ENCODE measurements at places on chromosomes 11 and 22.

GRCh38 chr11:93819966-93820695, 30.3 kb downstream of the VSTM5 start:
- no peak for DNase-seq

- no peak for DNase-seq
Measured at GRCh38 chr22:48358886-48359612, 1468.6 kb downstream of the BRD1 start.

DNA sequence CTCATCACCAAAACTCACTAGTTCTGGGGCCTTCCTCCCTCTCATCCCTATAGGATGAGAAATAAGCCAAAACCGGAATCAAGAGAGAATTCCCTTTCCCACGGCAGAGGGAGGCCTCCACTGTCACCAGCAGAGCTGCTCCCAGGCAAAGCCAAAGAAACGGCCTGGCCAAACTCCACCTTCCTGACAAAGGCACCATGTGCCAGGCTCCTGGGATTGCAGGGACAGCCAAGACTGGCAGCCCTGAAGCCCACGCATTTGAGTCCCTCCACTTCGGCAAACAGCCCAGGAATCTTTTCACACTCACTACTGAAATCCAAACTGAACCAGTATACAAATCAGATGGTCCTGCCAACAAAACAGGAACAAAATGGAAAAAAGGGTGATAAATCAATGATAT, 6.1 kb downstream of the SMCO4 start:
- no peak for DNase-seq

DNA sequence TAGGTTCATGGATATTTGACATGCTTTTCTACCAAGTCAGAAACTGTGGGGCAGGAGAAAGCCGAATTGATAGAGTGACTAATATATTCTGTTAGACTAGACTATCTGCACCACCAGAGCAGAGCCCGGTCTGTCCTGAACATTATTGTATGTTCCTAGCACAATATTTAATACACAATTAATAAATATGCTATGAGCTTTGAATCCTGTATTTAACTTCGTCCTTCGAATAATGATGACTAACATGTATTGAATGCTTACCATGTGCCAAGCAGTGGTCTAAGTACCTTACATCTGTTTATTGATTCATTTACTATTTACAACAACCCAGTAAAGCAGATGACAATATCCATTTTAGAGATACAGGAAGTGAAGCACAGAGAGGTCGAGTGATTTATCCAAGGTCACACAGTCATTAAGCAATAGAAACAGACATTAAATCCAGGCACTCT, 44.8 kb upstream of the ANO3 start:
- DNase-seq = no peak

DNA sequence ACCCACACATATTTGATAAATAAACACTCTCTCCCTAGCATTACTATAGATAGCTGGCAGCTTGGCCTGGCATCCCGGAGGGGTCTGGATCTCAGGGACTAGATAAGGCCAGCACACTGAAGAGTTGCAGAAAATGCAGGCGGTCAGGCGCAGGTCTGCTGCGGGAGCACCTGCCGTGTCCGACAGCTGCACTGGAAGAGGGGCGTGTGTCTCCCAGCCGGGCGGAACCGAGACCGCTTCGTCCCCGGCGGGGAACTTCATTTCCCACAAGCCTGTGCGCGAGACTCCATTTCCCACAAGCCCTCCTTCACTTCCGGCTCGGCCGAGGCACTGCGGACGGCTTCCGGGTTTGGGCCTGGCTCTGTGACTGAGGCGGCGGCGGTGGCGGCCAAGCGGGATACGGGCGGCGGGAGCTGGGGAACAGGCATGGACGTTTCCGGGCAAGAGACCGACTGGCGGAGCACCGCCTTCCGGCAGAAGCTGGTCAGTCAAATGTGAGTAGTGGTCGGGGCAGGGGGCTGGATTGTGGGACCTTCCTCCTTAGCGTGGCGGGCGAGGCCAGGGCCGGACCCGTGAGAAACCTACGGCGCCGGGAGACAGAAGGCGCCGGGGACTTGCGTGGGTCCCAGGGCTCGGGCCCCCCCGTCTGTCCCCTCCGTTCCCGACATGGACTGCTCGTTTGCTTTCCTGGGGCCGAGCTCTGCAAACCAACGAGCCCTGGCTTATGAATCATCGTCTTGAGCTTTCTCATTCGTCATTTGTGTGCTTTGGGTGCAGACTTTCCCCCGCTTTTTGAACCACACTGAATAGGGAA, at the start of gene MED15:
Gene MED15, plus strand, starts transcription at position 358 of the 814 bp plus-strand sequence. Its CDS starts 69 bp downstream, at position 427.
- DNase-seq = peak; percentile 84

GRCh38 chr22:27381552-27381951, 420.0 kb downstream of the MN1 start:
- no peak for DNase-seq

DNA sequence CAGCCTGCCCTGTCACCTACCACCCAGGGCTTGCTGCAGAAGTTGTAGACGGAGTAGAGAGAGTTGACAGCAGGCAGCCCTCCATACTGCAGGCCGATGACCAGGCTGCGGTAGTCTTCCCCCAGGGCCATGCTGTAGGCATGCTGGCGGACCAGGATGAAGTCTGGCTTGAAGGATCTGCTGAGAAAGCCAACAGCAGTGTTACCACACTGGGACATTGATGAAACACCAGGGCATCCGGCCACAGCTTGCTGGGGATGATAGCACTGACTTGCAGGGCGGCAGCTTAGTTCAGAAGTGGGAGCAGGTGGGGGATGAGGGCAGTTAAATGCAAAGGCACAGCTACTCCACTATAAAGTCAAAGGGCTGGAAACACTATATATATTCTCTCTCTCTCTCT, 67.4 kb downstream of the TIMP3 start:
- no peak for DNase-seq

DNA sequence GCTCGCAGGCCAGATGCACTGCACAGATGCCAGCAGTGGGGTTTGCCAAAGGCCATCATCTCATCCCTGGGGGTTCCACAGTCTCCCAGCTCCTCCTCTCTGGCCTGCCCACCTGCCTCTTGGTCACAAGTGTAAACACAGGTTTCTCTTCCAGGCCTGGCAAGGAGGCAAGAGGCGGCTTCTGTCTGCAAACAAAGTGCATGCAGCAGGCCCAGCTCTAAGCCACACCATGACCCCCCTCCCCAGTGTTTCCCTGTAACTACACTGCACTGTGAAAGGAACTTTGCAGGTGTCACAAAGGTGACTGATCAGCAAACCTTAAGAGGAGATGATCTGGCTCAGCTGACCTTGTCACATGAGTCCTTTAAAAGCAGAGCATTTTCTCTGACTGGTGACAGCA, 26.2 kb upstream of the SHISAL1 start:
- no peak for DNase-seq

GRCh38 chr11:57131080-57131790, 50.5 kb upstream of the LRRC55 start:
- no peak for DNase-seq

DNA sequence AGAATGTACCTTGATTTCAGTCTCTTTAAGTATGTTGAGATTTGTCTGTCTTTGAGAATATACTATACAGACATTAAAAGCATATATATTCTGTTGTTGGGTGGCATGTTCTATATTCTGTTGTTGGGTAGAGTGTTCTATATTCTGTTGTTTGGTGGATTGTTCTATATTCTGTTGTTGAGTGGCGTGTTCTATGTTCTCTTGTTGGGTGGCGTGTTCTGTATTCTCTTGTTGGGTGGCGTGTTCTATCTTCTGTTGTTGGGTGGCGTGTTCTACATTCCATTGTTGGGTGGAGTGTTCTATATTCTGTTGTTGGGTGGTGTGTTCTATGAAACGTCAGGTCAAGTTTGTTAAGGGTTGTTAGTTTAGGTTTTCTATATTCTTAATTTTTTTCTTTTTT, 27.1 kb upstream of the CTTN start:
- DNase-seq = no peak

DNA sequence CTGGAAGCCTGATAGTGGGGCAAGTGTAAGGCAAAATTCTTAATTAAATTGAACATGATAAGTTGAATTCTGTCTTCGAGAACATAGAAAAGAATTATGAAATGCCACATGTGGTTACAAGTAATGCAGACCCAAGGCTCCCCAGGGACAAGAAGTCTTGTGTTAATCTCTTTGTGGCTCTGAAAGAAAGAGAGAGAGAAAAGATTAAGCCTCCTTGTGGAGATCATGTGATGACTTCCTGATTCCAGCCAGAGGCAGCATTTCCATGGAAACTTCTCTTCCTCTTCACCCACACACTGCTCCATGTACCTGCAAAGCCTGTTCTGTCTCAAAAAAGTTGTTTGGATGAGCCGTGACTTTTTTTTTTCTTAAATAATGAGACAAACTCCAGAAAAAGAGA, 1.9 kb upstream of the TYR start:
- no peak for DNase-seq

DNA sequence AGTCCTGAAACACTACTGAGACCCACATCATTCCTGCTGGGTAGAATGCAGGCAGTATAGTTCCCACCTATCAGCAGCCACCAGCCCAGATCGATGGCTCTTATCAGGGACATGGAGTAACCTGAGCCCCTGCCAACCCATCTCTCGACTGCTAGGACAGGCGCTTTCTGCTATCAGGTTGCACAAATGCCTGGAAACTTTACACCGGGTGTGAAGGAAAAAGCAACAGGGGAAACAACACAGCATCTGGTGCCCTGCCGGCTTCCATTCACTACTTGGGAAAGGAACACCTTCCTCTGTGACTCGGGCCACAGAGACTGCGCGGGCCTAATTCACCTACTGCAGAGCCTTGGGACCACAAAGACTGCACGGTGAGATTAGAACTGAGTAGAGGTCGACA, 18.5 kb downstream of the RBFOX2 start:
- no peak for DNase-seq

DNA sequence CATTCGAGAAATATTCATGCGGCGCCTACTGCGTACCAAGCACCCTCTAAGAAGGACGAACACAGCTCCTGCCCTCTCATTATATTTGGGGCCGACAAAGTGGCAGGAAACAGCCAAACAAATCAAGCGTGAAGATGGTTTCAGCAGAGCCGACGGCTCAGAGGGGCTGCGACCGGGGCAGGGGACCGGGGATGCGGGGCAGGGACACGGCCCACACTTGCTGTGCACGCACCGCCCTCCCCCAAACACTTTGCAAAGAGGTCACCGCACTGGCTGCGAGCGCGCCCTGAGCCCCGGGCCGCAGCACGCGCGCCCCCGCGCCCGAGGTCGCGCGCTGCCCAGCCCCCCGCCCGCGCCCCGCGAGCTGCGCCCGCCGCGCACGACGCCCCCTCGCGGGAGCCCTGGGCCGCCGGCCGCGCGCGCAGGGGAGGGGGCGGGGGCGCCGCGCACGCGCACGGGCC, 255 bp upstream of the SYNGR1 start:
- no peak for DNase-seq

DNA sequence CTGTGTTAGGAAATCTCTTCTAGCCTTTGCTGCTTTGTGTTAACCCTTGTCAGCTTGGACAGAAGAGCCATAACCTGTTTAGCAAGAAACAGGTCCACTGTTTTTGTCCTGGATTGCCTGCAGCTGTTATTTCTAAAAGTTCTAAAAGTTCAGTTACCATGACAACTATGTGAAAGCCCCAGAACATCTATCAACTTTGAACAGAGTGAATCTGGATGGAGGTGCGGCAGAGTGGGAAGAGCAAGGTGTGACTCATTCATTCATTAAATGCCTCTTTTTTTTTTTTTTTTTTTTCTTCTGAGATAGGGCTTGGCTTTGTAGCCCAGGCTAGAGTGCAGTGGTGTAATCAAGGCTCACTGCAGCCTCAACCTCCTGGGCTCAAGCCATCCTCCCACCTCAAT, 50.5 kb downstream of the RBX1 start:
- DNase-seq = no peak

DNA sequence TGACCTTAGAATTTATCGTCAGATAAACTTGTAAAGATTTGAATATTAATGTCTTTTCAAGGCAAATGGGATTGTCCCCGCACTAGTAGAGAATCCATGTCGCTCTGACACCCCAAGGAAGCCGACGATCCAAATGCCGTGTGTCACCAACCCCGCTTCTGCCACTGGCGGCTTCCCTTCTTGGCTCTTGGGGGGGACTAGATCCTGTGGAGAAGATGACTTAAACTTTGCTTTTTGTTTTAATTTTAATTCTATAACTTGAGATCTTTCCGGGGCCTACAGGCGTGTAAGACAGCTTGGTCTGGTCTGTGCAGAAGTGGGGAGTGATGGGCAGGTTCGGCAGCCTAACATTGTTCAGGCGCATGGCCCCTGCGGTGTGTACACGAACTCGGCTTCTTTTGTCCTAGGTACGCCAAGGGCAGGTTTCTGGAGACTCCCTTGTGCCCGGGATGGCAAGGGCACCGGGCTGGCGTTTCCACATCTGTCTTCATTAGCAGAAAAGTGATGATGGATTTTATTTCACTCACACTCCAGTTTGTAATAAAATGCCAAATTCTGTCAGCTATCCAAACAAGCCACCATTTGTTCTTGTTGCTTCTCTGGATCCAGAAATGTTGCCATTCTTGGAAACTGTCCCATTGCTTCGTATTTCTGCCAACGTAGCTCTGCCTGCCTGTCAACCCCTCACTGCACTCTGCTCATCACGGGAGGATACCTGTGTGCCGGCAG, 6.7 kb downstream of the YDJC start:
- no peak for DNase-seq
